ENCODE measurements at places on chromosomes 13 and 19.

DNA sequence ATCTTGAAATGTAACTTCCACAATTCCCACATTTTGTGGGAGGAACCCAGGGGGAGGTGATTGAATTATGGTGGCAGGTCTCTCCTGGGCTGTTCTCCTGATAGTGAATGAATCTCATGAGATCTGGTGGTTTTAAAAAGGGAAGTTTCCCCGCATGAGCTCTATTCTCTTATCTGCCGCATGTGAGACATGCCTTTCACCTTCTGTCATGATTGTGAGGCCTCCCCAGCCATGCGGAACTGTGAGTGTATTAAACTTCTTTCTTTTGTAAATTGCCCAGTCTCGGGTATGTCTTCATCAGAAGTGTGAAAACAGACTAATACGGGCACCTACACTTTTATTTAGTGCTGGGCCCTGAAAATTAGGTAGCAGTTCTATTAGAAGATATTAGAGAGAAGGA is 45.8 kb downstream of the TNFSF13B start:
- DNase-seq, result no peak

DNA sequence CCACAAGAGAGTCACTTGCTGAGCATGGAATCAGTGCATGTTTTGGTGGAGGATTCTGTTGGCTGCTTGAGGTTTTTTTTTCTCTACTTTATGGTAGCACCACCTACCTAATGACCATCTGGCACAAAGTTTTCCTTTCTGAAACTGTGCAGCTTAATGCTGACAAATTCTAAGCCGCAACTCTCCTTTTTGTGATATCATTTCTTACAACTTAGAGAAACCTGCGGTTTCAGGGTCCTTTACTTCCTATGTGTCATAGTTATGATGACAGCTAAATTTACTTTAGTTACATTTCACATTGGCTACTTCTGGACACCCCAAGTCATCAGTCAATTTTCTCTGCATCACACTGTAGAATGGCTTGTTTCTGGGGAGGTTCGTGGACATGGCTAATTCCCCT is 115.4 kb upstream of the TMTC4 start:
- no peak for DNase-seq

DNA sequence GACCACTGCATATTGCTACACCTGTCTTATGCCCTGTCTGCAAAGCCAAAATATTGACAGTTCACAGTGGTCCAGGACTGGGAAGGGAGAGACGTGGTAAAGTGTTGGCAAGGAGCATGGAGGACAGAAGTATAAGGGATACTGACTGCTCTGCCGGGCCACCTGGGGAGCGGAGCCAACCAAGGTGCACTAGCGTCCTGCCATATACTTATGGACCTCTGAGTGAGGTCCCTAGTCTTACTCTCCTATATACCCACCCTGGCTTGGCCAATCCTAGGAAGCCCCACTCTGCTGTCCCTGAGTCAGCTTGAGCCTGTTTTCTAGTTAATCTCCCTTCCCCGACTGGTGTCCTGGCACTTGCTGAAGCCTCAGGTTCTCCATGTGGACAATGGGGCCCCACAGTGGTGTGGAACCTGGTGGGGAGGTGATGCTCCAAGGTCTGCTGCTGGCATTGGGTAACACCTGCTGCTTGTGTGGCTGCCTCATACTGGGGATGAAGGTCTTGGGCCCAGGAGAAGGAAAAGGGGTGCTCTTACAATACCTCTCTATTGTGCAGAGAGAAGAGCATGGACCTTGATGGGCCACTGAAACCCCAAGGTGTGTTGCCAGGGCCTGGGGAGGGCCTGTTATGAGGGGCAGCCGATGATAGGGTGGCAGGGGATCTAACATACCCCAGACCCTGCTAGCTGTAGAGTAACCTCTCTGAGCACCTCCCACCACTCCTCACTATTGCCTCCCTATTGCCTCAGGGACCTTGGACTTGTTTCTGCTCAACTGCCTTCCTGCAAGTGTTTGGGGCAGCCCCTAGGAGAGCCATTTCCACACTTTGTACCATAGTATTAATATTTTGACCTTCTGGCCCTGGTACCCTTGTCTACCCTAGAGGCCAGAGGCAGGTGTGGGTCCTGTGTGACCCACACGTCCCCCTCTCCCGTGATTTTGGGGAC is 6.7 kb upstream of the TRIM28 start:
- DNase-seq, result no peak

- DNase-seq, result peak; percentile 54
These were observed 13.3 kb downstream of the PALM3 start for GRCh38 chr19:14048443-14049153.

- DNase-seq, result no peak
These were observed 215.2 kb downstream of the NBEA start for GRCh38 chr13:35157143-35157755.

DNA sequence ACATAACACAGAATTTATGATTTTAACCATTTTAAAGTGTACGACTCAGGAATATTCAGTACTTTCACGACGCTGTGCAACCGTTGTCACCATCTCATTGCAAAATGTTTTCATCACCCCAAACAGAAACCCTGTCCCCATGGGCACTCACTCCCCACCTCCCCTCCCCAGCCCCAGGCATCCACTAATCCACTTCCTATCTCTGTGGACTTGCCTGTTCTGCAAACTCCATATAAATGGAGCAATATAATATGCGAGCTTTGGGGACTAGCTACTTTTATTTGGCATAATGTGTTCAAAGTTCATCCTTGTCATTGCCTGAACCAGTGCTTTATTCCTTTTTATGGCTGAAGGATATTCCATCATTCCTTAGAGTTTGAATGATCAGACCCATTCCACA is 7.3 kb upstream of the INSR start:
- no peak for DNase-seq

DNA sequence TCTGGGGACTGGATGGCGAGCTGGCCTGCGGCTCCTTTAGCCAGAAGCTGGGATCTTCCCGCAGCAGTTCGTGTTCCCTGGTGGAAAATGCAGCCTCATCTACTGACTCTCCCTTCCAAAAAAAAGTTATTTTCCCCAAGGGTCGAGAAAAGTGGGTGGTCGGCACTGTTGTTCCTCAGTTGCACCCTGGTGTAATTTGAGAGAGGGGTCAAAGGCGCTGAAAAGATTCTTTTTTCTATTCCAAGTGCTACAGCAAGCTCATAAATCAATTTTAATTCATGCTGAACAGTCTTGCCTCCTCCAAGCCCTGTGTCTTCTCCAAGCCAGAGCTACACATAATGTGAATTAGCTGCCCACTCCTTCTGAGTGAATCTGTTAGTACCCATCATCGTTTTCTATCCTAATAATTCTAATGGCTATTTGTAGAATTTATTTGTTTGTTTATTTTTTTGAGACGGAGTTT is 774 bp downstream of the SLC25A15 start:
- no peak for DNase-seq

- DNase-seq, result no peak
These were observed 71.8 kb upstream of the STK24 start for GRCh38 chr13:98648686-98649085.

DNA sequence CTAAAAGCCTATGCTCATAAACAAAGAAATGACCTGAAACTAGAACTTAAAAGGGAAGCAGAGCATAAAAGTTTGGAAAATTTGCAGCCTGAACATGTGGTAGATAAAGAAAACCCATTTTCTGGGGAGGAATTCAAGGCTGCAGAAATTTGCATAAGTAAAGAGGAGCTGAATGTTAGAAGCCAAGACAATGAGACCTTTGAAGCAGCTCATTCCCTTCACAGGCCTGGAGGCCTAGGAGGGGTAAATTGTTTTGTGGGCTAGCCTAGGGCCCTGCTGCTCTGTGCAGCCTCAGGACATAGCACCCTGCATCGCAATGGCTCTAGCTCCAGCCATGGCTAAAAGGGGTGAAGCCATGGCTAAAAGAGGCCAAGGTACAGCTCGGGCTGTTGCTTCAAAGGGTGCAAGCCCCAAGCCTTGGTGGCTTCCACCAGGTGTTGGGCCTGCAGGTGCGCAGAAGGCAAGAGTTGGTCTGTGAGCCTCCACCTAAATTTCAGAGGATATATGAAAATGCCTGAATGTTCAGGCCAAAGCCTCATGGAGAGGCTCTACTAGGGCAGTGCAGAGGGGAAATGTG is 38.3 kb downstream of the ZIC2 start:
- DNase-seq, result no peak

- DNase-seq, result no peak
These were observed 345.7 kb downstream of the MTUS2 start for GRCh38 chr13:29165840-29166239.

DNA sequence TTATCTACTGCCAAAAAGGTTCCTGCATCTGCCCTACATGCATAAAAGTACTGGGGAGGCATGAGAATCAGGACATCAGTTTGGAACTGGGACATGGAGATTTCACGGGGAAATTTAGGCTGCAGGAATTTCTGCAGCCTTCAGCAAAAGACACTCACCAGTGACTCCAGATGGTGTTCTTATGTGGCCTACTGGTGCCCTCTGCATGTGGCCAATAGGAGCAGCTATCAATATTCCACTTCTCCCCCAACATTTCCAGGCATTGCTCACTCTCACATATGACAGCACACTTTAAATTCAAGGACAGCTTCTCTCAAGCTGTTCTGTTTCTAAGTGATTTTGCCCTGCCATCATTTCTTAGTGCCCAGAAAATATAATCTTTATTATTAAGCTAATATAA is 570.5 kb upstream of the ARGLU1 start:
- no peak for DNase-seq

- DNase-seq, result no peak
These were observed 1033.6 kb downstream of the SLITRK5 start for GRCh38 chr13:88704600-88705275.

DNA sequence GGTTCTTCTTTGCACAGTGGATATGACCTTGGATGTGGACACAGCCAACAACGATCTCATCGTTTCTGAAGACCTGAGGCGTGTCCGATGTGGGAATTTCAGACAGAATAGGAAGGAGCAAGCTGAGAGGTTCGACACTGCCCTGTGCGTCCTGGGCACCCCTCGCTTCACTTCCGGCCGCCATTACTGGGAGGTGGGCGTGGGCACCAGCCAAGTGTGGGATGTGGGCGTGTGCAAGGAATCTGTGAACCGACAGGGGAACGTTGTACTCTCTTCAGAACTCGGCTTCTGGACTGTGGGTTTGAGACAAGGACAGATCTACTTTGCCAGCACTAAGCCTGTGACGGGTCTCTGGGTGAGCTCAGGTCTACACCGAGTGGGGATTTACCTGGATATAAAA is 9.4 kb downstream of the RFPL4AL1 start:
- DNase-seq, result no peak

DNA sequence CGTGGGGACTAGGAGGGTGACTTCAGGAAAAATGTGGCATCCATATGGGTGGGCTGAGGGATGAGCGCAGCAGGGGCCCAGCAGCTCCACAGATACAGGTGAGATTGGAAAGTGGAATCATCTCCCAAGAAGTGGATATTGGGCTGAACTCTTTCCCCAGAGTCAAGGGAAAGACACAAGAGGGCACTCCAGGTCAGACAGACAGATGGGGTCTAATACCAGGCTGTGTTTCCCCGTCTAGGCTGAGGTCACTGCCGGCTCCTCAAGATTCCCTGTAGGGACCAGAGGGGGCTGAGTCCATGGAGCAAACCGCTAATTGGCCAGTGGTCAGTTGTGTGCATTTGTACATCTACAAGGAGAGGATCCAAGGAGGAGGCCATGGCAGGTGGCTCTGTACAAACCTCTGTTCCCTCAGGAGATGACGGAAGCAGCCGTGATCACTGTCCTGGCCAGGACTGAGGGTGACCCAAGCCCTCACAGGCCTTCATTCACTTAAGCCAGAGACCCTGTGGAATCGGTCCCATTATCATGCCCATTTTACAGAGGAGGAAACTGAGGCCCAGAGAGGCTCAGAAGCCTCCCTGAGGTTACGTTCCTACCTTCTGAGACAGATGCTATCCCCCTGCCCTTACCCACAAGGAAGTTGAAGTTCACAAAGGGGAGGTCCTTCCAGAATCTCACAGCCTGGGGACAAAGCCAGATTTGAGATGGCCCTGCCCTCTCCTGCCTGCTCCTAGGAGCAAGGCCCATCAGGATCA is 14.9 kb upstream of the IGLON5 start:
- no peak for DNase-seq

DNA sequence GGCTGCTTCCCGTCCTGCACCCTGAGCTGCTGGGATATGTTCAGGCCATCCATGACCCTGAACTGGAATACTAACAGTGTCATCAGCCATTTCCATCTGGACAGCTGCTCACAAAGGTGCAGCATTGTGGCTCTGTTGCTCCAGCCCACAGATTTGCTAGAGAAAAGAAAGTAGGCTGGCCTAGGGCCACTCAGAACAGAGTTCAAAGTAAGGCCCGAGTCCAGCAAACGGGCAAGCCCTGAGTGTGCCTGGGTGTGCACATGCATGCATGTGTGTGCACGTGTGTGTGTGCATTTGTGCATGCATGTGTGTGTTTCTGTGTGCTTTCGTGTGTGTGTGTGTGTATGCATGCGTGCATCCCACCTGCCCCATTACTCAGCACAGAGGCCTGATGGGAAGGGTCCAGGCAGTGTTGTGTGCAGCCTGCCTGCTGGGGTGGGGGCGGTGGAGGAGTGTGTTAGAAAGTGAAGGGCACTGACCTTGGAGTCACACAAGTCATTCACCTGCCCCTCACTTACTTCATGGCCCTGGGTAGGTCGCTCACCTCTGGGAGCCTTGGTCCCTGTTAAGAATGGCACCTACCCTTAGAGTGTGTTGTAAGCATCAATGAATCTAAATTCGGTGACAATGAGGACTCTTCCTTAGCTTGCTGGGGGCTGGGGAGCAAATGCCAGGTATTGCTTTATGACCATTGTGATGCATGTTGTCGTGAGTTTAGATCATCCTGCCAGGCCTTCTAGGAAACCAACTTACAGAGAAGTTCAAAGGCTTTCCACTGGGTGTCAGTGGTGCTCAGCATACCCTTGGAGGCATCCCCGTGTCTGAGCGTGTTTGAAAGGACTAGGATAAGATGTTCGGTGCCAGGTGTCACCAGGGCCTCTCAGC is 53.2 kb downstream of the GPR12 start:
- no peak for DNase-seq

GRCh38 chr19:7272856-7273578 is 21.2 kb downstream of the INSR start:
- no peak for DNase-seq

DNA sequence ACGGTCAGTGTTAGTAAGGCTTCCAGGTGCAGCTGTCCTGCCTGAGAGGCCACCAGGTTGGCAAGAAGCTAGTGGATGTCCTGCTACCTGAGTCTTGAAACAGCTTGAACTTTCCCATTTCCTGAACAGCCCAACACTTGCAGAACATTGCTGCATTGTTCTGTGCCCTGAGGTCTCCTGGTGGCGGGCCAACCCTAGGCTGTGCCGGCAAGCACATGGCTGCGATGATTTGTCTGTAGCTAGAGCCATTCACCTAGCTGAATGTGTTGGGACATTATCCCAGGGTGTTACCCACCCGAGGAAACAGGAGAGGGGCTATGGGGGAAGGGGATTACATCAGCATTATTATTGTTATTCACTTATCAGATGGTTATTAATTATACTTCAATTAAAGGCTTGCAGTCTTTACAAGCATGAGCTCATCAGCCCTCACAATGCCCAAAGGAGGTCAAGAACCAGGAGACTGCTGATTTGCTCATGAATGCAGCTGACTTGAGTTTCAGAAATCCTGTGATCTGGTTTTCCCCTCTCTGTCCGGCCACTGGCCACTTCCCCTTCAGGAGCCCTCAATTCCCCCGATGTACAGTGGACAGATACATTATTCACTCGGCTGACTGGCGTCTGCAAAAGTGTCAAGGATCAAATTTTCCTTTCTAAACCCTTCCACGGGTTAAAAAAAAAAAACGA is 187.6 kb upstream of the TSC22D1 start:
- DNase-seq, result no peak

GRCh38 chr13:36774931-36775330 is 44.1 kb upstream of the RFXAP start:
- DNase-seq, result no peak
